ENCODE measurements at places on chromosomes 5 and 9. TPM values are rescaled to one million over a fixed set of nuclear protein-coding genes. Genes with fewer than 3 reads are reported as not detected.

GPBP1 gene
- 38.1 TPM for total RNA-seq

FOXI1 gene
- not detected for total RNA-seq

IRGM gene
- total RNA-seq = 0.08 TPM

GKAP1 gene
- 5.7 TPM for total RNA-seq

FLT4 gene
- 3.1 TPM for total RNA-seq

ENHO gene
- 2.1 TPM for total RNA-seq

SPATA31C1 gene
- total RNA-seq = not detected
